ENCODE measurements at places on chromosomes 11 and 22. TPM values are rescaled to one million over a fixed set of nuclear protein-coding genes. Genes with fewer than 3 reads are reported as not detected.

GRCh38 chr11:73117071-73117470, 25.0 kb downstream of the FCHSD2 start:
- no peaks in the 10 kb centered on the region for H3K4me1 ChIP-seq
- H3K4me3 ChIP-seq, result no peak overlapping the region
- DNase-seq, result no peak
- no peak overlapping the region for H3K27ac ChIP-seq
- no peaks in the 10 kb centered on the region for H3K36me3 ChIP-seq

- peaks cover 21% of the 10 kb centered on the region for H3K36me3 ChIP-seq
- no peak overlapping the region for H3K4me3 ChIP-seq
- DNase-seq, result no peak
- no peak overlapping the region for H3K27ac ChIP-seq
- no peaks in the 10 kb centered on the region for H3K27me3 ChIP-seq
Observed at GRCh38 chr11:1299621-1300020, 9.8 kb downstream of the TOLLIP start.

The LMO1 gene
- not detected for total RNA-seq

The TSPAN18 gene
- total RNA-seq, result 0.35 TPM

The OR52I2 gene
- total RNA-seq, result not detected

The CSTF3 gene
- total RNA-seq, result 47.8 TPM

Measured in K562 (cell line).